CD4-positive, alpha-beta T cell treated with Interleukin-2 at 100 ng/mL for 4 hours (primary cell): ENCODE measurements at places on chromosomes 3 and 15.

DNA sequence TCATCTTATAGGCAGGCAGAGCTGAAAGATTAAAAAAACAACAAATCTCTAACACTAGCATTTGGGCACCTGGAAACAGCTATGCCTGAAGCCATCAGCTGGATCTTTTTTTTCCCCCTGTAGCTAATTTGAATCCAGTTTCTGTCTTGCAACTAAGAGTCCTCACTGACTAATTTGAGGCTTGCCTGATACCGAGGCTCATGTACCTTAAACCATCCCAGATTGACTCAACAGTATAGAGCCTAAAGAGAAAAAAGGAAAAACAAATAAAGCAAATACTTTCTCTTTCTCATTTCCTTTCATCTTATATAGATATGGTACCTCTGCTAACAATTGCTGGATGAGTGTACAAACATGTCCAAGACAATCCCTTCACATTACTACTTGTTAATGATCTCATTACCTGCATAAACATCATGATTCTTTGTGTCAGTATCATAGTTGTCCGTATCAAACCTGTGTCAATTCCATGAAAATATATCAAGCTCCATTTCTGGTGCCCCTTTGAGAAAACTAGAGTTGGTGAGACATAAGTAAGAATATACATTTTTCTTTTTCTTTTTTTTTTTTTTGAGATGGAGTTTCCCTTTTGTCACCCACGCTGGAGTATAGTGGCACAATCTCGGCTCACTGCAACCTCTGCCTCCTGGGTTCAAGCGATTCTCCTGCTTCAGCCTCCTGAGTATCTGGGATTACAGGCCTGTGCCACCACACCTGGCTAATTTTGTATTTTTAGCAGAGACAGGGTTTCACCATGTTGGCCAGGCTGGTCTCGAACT, 43.1 kb downstream of the BHLHE40 start:
- DNase-seq = no peak

DNA sequence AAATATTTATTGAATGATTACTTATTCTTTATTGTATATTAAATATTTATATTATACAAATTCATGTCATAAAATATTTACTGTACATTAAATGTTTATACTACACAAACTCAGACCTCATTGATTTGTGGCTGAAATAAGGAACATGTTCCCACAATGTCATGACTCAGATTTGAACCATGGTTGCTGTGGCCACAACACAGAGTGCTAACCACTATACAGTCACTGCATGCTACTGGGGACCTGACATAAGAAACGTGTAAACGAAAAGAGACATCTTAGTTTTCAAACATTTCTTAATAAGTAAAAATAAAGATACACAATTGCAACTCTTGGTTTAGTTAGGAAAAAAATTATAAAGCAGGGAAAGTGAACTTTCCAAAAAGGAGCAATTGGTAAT, 99.1 kb upstream of the AGTR1 start:
- no peak for DNase-seq

DNA sequence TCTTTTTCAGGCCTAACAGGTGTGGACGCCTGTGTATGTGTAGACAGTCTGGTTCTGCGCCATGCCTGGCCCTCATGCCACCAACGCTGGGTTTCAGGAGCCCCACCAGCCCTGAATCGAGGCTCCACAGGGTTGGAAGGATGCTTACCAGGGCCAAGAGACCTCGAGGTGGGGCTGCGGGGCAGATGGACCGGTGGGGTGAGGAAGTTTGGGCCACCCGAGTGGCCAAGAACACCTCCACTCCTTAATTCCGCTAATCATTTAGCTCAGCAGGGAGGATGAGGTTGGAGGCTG, 6.0 kb upstream of the ONECUT1 start:
- DNase-seq = no peak

GRCh38 chr3:108493862-108494261, 16.5 kb downstream of the MYH15 start:
- no peak for DNase-seq

DNA sequence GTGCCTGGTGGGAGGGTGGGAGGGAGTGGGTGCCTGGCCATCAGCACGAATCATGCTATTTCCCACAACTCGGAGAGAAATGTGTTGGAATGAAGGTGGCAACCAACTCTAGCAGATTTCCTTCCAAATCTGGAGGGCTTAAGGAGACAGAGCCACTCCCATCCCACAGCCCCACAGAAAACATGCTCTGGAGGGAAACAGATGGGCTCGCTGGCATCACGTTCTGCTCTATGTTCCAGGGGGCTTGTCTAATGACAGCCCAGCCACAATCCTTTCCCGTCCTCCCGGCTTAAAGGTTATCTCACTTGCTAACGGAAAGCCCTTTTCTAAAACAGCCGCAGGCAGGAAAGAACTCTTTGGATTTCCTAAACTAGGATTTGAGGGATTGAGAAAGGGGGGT, 65.3 kb downstream of the ADAMTS17 start:
- no peak for DNase-seq

DNA sequence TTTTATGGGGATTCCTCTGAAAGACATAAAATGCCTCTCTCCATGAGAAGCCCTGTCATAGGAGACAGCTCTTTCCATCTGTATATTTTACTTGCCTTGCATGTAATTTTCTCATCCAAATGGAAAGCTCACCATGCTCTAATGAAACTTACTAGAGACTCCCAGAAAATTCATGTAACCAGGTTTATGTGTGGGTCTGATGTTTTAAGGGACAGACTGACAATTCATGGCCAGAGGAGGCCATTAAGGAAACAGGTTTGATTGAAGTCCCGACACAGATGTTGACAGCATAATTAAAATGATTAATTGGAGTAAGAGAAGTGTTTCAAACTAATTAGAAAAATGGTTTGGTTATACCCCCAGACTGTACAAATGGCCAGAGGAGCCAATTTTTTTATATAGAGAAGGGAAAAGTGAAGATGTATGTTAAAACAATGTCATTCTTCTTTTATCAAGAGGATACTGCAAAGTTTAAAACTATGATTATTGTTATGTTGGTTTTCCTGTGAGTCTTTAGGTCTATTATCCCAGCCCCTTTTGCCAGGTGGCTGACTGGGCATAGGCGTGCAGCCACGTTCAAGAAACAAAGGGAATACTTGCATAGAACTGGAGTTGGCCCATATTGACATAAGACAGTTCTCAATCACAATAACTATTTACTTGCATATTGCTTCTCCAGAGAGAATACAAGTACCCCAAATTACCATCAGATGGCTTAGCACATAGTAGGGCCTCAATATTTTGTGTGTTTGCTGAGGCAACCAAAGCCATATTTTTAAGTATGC, 64.8 kb downstream of the RBMS3 start:
- DNase-seq = no peak

DNA sequence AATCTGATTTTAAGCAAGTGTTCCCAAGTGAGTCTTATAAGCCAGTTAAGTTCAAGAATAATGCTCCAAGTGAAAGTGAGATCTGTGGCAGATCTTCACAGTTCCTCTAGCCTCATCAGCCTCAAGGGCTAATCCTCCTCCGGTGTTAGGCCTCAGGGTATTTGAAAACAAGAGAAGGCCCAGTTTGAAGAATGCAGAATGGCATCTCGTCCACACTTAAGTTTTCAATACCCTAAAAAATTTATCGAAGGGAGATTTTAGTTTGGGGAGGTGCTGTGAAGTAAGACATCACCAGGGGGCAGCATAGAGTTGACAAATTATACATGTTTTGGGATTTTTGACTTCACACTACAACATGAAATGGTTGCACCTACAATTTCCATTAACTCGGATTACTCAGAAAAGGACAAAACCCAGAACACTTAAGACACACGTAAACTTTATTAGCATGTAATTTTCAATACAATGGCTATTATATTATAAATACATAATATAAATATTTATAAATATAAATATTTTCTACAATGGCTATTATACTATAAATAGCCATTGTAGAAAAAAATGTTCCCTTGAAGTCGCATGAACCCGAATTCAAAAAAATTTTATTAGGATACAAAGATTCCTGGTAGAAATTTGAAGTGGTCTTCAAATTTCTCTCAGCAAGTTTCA, 2.3 kb upstream of the TMEM266 start:
- peak; percentile 55 for DNase-seq

- no peak for DNase-seq
These were observed 2.9 kb upstream of the LTF start for GRCh38 chr3:46467562-46467961.

DNA sequence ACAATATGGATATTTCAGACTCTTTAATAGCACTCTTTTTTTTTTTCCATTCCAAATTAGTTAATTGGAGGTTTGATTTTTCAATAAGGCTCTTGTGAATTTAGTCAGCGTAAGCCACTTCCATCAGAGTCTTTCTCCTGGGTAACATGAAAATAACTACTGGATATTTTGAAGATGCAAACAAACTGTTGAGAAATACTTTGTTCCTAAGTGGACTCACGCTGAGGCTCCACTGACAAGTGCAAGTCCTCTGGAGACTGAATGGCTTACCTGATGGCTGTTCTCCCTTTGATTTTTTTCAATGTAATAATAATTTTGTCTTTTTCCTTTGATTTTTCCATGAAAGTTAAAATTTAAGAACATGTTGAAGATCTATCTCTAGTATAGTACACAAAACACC, 26.0 kb upstream of the TM4SF1 start:
- DNase-seq = no peak

DNA sequence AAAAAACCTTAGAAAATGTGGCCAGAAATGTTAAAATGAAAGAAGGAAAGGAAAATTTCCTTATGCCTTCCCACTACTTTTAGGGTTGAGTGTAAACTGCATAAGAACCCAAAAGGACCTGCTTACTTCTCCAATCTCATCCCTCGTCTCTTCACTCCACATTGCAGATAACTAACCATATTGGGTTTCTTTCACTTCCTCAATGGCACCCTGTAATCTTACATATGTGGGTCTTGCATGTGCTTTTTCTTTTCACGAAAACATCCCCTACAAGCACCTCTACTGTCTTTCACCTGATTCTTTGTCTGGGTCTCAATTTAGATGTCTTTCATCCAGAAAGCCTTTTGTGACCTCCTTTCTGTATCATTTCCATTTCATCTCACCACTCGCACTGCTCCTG, 23.1 kb downstream of the EOMES start:
- DNase-seq = no peak

DNA sequence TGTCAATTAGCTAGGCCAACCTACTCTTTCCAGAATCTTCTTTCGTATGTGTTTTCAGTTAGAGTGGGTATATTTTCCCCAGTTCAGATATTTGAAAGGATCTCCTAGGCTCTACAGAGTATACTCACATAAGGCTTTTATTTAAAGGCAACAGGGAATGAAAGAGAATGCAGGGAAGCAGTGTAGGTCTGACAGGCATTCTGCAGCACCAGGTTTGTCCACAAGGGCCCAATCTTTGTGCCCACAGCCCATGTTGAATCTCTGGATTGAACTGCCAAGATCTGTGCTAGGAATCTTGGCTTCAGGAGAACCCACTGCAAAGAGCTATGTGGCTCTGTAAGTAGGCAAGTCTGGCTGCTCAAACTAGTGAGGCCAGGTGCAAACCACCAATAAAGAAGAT, 24.2 kb upstream of the GALNT15 start:
- no peak for DNase-seq

- DNase-seq = no peak
These were observed 178.4 kb downstream of the AKAP13 start for GRCh38 chr15:85558848-85559247.

GRCh38 chr3:60887574-60887973, 363.7 kb downstream of the FHIT start:
- DNase-seq = no peak

GRCh38 chr3:149765762-149766334, 13.6 kb upstream of the COMMD2 start:
- no peak for DNase-seq

- DNase-seq = no peak
These were observed 21.0 kb upstream of the FBXL2 start for GRCh38 chr3:33256249-33256648.

GRCh38 chr3:4826237-4827100, 152.8 kb upstream of the BHLHE40 start:
- DNase-seq = no peak

DNA sequence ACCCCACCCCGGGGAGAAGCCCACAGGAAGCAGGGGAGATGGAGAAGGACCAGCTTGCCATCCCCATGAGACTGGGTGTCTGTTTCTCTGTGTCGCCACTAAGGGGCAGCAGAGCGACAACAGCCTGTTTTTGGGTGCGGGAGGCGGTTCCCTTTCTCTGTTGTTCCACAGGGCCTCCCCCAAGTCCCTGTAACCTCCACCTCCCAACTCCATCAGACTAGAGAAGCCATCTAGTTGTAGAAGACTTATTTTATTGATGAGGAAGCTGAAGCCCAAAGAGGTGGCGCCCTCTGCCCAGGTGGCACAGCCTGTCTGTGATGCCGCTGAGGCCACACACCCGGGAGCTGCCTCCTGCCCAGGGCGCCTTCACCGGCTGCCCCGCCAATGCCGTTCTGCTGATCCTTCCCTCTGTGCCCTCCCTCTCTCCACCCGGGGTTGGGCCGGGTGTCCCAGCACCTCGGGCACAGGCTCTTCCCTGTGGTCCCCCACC, 3.9 kb upstream of the CCDC9B start:
- peak; percentile 74 for DNase-seq

- no peak for DNase-seq
These were observed 117.1 kb upstream of the GOLIM4 start for GRCh38 chr3:168212664-168213285.
